Activated naive CD8-positive, alpha-beta T cell treated with anti-CD3 and anti-CD28 coated beads, Interleukin-2, amount 10 ng/mL, durations not matched to agents 7 days and 5 days (primary cell): ENCODE measurements at places on chromosomes 16 and 17. TPM values are rescaled to one million over a fixed set of nuclear protein-coding genes. Genes with fewer than 3 reads are reported as not detected.

DNA sequence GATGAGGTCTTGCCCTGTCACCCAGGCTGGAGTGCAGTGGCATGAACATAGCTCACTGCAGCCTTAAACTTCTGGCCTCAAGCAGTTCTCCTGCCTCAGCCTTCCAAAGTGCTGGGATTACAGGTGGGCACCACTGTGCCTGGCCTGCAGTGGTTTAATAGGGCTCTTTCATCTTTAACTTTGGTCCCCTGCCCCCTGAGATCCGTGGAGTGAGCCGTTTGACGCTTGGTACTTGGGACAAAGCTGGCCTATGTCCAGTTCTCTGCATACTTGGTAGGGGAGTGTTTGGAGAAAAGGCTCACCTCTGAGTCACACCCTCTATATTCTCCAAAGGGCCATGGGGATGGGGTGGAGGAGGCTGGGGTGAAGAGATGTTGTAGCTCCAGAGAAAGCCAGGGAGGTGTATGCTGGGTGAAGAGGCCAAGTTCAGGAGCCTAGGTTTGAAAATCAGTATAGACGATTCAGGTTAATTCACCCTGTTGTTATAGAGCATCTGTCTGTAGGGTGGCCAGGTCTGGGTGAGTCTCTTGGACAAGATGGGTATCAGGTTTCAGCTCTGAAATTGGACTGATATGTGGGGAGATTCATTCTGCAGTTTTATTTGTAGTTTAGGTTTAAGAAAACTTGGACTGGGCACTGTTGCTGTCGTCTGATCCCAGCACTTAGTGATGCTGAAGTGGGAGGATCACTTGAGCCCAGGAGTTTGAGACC is 17.6 kb downstream of the ABCC1 start:
- H3K27ac ChIP-seq: peak overlapping the region; percentile 21
- DNase-seq: no peak
- H3K36me3 ChIP-seq: peaks cover 65% of the 10 kb centered on the region
- no peaks in the 10 kb centered on the region for H3K27me3 ChIP-seq

The XPO6 gene
- total RNA-seq: 280 TPM

The MEAK7 gene
- 95.7 TPM for total RNA-seq

GRCh38 chr16:85724126-85724879 is 26.6 kb downstream of the C16orf74 start:
- no peak for DNase-seq
- H3K4me1 ChIP-seq: no peaks in the 10 kb centered on the region
- H3K36me3 ChIP-seq: no peaks in the 10 kb centered on the region
- H3K27me3 ChIP-seq: no peaks in the 10 kb centered on the region

DNA sequence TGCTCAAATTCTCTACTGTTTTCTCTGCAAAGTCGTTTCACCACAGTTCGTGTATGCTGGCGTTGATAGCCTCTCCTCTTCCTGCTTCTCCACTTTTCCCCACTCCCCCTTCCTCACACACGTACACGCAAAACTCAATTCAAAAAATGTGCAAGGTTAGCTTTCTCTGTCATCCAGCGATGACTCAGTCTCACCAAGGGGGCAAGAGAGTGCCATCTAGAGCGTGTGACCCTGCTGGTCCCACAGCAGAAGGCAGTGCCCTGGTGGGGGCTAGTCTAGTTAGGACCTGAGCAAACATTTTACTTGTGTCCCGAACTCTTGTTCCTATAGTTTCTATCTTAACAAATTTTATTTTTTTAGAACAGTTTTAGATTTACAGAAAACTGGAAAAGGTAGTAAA is 121.2 kb upstream of the CHMP6 start:
- H3K36me3 ChIP-seq: peaks cover 20% of the 10 kb centered on the region
- H3K4me1 ChIP-seq: peaks cover 67% of the 10 kb centered on the region
- no peaks in the 10 kb centered on the region for H3K27me3 ChIP-seq

The CNTNAP1 gene
- total RNA-seq: 3.6 TPM

- no peak overlapping the region for H3K27ac ChIP-seq
- H3K36me3 ChIP-seq: no peaks in the 10 kb centered on the region
- no peak overlapping the region for H3K4me3 ChIP-seq
- peaks cover 7% of the 10 kb centered on the region for H3K4me1 ChIP-seq
- no peak for DNase-seq
These were observed 18.9 kb upstream of the SLC25A19 start for GRCh38 chr17:75307957-75308731.

- no peak overlapping the region for H3K27ac ChIP-seq
- H3K27me3 ChIP-seq: peaks cover 2% of the 10 kb centered on the region
- peaks cover 1% of the 10 kb centered on the region for H3K4me1 ChIP-seq
- H3K36me3 ChIP-seq: no peaks in the 10 kb centered on the region
- H3K4me3 ChIP-seq: no peak overlapping the region
- DNase-seq: no peak
These were observed 17.8 kb downstream of the DOC2B start for GRCh38 chr17:163514-164098.

- no peak for DNase-seq
- H3K36me3 ChIP-seq: no peaks in the 10 kb centered on the region
- no peaks in the 10 kb centered on the region for H3K27me3 ChIP-seq
- H3K27ac ChIP-seq: no peak overlapping the region
- H3K4me3 ChIP-seq: no peak overlapping the region
These were observed 139.6 kb downstream of the CDK5R1 start for GRCh38 chr17:32626379-32626791.

DNA sequence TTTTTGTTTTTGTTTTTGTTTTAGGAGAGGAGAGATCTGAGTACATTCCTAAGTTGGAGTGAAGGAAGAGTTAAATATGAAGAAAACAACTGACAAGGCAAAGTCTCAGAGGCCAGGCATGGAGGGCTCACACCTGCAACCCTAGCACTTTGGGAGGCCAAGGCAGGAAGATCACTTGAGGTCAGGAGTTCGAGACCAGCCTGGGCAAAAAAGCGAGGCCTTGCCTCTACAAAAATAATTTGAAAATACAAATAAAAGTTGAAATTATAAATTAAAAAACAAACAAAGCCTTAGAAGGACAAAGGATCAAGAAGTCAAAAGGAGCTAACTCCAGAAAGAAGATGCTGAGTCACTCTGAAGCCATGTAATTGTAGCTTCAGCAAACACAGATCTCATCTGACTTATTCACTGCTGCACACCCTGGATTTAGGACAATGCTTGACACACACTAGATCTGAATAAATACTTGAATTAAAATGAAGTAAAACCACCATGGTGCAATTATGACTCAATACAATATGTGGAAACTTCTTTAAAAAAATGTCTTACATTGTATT is 9.1 kb downstream of the CEP20 start:
- H3K36me3 ChIP-seq: peaks cover 13% of the 10 kb centered on the region
- no peak overlapping the region for H3K27ac ChIP-seq
- H3K27me3 ChIP-seq: no peaks in the 10 kb centered on the region

DNA sequence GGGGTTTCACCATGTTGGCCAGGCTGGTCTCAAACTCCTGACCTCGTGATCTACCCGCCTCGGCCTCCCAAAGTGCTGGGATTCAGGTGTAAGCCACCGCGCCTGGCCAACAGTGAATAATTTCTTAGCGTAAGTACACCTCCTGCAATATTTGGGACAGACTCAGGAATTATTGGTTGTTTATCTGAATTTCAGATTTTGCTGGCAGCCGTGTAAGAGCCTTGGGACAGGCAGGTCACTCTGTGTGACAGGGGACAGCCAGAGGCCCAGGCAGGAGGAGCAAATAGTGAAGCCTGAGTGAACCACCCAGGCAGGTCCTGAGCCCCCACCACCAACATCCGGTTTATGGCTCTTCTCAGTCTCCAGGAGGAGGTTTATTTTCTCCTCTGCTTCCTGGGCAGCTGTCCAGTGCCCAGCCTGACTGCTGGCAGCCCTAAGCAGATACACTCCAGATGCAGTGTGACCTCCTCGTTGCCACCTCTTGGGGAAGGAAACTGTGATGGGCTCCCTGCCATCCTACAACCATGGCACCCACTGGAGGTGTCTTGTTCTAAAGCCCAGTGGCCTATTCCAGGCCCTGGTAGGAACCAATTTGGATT is 26.2 kb upstream of the ADORA2B start:
- peaks cover 24% of the 10 kb centered on the region for H3K27me3 ChIP-seq
- no peak for DNase-seq
- no peak overlapping the region for H3K27ac ChIP-seq
- H3K4me1 ChIP-seq: peaks cover 5% of the 10 kb centered on the region
- H3K36me3 ChIP-seq: no peaks in the 10 kb centered on the region
- H3K4me3 ChIP-seq: no peak overlapping the region

The OR2C1 gene
- total RNA-seq: not detected

The RNF112 gene
- total RNA-seq: 1.2 TPM

DNA sequence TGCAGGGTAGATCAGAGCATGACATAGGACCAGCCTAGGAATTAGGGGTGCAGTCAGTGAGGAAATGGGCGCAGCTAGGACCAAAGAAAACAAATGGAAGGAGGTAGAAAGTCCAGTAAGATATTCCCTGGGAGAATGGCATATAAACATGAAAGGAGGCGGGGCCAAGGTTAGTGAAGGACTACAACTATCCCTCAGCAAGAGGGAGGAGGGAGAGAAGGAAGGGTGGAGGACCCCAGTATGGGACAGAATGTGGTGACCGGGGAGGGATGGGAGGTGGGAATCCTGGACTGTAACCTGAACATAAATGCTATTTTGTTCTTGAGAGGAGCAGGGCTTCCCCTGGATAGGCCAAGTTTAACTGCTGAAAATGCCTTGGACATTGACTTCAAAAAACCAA is 22.8 kb downstream of the ITGB3 start:
- H3K36me3 ChIP-seq: no peaks in the 10 kb centered on the region
- DNase-seq: no peak
- H3K27me3 ChIP-seq: peaks cover 19% of the 10 kb centered on the region
- no peak overlapping the region for H3K27ac ChIP-seq

- H3K4me1 ChIP-seq: no peaks in the 10 kb centered on the region
- peaks cover 3% of the 10 kb centered on the region for H3K27me3 ChIP-seq
- H3K36me3 ChIP-seq: no peaks in the 10 kb centered on the region
- H3K4me3 ChIP-seq: no peak overlapping the region
- no peak for DNase-seq
These were observed 230.3 kb downstream of the ENGASE start for GRCh38 chr17:79304884-79305283.

GRCh38 chr17:46977750-46978488 is 1.1 kb downstream of the RPRML start:
- H3K36me3 ChIP-seq: no peaks in the 10 kb centered on the region
- H3K27me3 ChIP-seq: peaks cover 43% of the 10 kb centered on the region
- H3K27ac ChIP-seq: no peak overlapping the region
- peaks cover 10% of the 10 kb centered on the region for H3K4me1 ChIP-seq

- H3K36me3 ChIP-seq: no peaks in the 10 kb centered on the region
- H3K4me3 ChIP-seq: no peak overlapping the region
- no peaks in the 10 kb centered on the region for H3K4me1 ChIP-seq
These were observed 99.0 kb downstream of the C16orf78 start for GRCh38 chr16:49472598-49472997.

GRCh38 chr17:14459955-14460354 is 159.1 kb downstream of the HS3ST3B1 start:
- H3K4me1 ChIP-seq: no peaks in the 10 kb centered on the region
- no peaks in the 10 kb centered on the region for H3K27me3 ChIP-seq
- no peaks in the 10 kb centered on the region for H3K36me3 ChIP-seq

The SOX15 gene
- 0.30 TPM for total RNA-seq

- H3K4me3 ChIP-seq: peak overlapping the region; percentile 79
- H3K36me3 ChIP-seq: peaks cover 8% of the 10 kb centered on the region
- H3K27me3 ChIP-seq: no peaks in the 10 kb centered on the region
- peak; percentile 80 for DNase-seq
These were observed 41.5 kb downstream of the LDHD start for GRCh38 chr16:75074920-75075687.

GRCh38 chr16:82819286-82819685 is 192.5 kb downstream of the CDH13 start:
- H3K4me1 ChIP-seq: no peaks in the 10 kb centered on the region
- H3K4me3 ChIP-seq: no peak overlapping the region
- no peak overlapping the region for H3K27ac ChIP-seq
- H3K36me3 ChIP-seq: no peaks in the 10 kb centered on the region
- DNase-seq: no peak

The CCDC92B gene
- 0.08 TPM for total RNA-seq

DNA sequence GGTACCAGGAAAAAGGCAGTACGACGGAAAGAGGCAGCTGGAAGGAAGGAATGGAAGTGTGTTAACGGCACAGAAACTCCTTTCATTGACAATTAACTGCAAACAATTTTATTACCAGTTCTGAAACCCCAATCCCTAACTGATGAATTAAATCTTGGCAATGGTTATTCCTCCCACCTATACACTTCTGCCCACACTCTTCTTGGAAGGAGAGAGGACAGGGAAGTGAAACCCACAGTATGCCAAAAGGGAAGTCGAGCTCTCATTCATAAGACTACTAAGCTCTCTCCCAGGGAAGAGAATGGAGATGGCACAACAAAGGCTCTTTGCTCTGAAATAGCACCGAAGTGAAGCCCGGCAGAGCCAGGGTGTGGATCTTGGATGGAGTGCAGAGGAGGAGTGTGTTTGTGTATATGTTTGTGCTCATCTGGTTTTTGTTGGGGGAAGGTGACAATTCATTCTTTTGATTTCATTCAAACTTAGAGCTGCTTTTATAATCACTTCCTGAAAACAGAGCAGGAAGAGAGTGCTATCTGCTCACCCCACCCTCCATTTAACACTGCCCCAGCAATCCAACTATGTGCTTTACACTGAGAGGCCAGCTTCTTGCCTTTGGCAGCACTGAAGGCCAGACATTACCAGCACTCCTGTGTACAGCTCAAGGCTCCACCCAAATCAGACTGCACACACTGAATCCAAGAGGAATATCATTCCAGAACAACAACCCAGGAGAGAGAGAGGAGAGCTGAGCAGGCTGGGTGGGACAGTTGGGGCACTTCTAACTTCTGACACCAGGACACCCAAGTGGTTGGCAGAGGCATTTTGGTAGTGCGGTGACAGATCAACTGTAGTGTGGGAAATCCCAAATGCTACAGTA is 68.7 kb downstream of the HIC1 start:
- DNase-seq: no peak
- peak overlapping the region; percentile 53 for H3K4me3 ChIP-seq
- peaks cover 18% of the 10 kb centered on the region for H3K36me3 ChIP-seq
- no peaks in the 10 kb centered on the region for H3K27me3 ChIP-seq
- peaks cover 20% of the 10 kb centered on the region for H3K4me1 ChIP-seq

DNA sequence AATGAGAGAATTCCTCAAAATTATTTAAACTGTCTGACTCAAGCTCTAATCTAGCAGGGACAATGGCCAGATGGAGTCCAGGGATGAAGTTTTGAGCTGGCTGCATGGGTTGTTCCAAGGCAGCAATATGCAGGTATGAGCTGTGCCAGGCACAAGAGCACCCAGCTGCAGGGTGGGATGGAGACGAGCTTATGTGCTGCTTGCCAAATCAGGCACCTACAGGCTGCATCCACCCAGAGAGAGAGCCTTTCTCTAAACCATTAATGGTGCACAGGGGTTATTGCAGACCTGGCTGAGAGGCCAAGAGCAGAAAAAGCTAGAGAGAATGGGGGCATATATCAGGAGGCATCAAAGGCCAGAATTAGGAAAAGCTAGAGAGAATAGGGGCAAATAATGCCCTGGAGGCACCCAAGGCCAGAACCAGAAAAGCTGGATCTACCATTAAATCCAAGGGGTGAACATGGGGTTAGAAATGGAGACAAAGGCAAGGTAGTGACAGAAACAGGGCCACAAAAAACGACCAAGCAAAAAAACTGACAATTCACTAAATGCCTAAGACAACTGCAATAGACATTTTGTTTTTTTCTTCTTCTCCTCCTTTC is 11.0 kb downstream of the KRT33A start:
- no peak overlapping the region for H3K4me3 ChIP-seq
- peaks cover 33% of the 10 kb centered on the region for H3K4me1 ChIP-seq
- peaks cover 3% of the 10 kb centered on the region for H3K27me3 ChIP-seq
- peaks cover 13% of the 10 kb centered on the region for H3K36me3 ChIP-seq
- peak overlapping the region; percentile 37 for H3K27ac ChIP-seq
- DNase-seq: no peak

The PRAC1 gene
- not detected for total RNA-seq

The YBX2 gene
- 1.2 TPM for total RNA-seq

The NXPH3 gene
- total RNA-seq: 0.14 TPM

GRCh38 chr16:1215574-1216295 is 9.3 kb downstream of the TPSG1 start:
- no peaks in the 10 kb centered on the region for H3K27me3 ChIP-seq
- no peak overlapping the region for H3K4me3 ChIP-seq
- H3K4me1 ChIP-seq: no peaks in the 10 kb centered on the region
- H3K27ac ChIP-seq: no peak overlapping the region
- no peak for DNase-seq
- no peaks in the 10 kb centered on the region for H3K36me3 ChIP-seq
